Osteoblast (primary cell): ENCODE measurements at places on chromosomes 7 and 10. TPM values are rescaled to one million over a fixed set of nuclear protein-coding genes. Genes with fewer than 3 reads are reported as not detected.

The CALU gene
- 673 and 708 TPM in 2 replicates for total RNA-seq

The KIAA1549 gene
- total RNA-seq = 2.9 and 3.3 TPM in 2 replicates

The SVOPL gene
- total RNA-seq = under 0.01 TPM in 1 of 2 replicates, not detected in the other

The WIPF3 gene
- under 0.01 TPM in 1 of 2 replicates, not detected in the other for total RNA-seq

The ANKRD30A gene
- total RNA-seq = not detected in 2 replicates

The IGF2BP3 gene
- 2.5 and 2.7 TPM in 2 replicates for total RNA-seq

DNA sequence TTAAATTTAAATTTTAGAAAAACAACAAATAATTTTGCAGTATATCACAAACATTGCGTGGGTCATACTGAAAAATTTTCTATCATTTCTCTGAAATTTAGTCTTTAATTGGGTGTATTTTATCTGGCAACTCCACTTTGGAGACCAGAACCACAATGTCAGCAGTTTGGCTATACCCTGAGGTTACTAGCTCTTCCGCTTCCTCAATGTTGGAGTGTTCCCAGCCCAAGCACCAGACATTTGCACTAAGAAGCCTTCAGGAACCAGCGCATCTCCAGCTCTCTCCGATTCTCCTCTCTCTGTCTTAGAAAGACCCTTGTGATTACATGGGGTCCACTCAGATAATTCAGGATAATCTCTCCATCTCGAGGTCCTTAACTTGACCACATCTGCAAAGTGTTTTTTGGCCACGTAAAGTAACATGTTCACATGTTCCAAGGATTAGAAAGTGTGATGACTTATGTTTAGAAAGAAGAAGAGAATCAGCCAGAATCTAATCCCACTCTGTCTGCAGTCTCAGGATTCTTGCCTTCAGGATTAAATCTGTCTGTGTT, 43.1 kb upstream of the ADRB1 start:
- DNase-seq = no peak

- peak; percentile 2 for DNase-seq
Observed at GRCh38 chr10:118101501-118101900, 54.8 kb upstream of the RAB11FIP2 start.

DNA sequence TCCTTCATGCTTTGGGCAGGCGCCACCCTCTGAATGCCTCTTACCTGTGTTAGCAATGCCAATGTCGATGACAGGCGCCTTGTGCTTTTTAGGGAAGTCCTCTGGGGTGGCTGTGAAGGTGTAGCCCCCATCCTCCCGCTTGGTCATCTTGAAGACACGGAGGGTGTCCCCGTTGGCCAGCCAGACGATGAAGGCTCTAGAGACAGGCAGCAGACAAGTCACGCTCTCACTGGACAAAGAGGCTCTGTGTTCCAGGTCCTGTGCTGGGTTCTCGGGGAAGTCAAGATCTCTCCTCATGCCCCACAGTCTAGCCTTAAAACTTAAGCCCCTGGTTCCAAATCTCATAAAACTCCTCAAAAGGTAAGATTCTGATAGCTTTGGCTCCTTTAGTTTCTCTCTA, 5.1 kb downstream of the TBL2 start:
- DNase-seq = no peak

DNA sequence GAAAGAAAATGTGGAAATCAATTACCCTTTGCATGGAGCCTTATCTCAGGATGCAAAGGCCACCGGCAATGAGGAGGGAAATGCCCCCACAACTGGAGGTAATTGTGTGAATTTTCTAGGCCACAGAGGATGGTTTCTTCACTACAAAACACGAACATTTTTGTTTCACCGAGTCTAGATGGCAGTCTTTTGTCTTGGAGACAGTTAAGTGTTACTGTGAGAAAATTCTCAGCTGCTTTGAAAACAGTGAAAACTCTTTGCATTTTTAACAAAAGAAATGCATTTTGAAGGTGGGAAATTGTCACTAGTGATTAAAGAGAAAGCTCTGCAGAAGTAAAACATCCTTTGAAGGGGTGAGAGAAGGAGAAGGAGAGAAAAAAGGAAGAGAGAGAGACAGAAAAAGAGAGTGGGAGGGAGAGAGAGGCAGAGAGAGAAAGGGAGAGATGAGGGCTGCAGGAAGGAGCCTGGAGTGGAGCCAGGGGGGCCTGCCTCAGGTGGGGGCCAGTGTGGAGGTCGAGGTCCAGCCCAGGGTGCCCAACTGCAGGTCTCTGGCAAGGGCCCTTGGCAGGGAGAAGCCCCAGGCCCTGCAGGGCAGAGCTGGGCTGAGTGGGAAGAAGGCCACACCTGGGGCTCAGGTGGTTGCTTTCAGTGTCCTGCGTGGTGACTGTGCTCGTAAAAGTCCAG, 261.4 kb downstream of the ADARB2 start:
- DNase-seq = no peak

- no peak for DNase-seq
Observed at GRCh38 chr10:125985557-125986240, 89.3 kb downstream of the FANK1 start.

DNA sequence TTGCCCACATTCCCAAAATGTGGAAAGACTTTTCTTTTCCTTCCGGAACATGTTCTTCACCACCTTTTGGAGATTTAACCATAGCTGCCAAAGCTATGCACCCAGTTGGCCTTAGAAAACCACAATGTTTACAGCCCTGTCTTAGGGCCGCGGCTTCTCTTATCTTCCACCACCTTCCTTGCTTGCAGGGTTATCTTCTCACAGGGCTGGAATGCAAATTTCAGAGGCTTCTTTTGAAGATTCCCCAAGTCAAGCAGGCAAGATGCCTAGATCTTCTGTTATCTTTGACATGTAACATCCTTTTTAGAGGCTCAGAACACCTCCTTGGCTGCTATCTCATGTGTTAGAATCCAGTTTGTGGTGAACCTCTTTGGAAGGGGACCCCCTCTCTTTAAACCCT, 11.1 kb downstream of the KCTD7 start:
- DNase-seq = no peak

GRCh38 chr7:140697447-140698143, 1.1 kb downstream of the NDUFB2 start:
- DNase-seq = no peak

- DNase-seq = no peak
Observed at GRCh38 chr10:43167498-43167889, 29.2 kb downstream of the CSGALNACT2 start.

DNA sequence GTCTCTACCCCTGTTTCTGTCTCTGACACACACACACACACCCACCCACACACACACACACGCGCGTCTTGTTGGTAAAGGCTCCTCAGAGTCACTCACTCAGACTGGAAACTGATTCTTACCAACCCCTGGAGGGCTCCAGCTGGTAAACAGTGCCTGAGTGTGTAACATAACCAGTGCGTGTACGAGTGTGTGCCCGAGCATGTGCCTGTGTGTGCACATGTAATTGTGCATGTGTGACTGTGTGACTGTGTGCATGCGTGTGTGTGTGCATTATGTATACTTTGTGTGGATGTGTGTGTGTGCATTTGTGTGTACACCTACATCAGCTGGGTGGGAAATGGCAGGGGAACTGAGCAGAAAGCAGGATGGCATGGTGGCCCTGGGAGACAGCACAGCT, 317.1 kb downstream of the WDR37 start:
- no peak for DNase-seq

DNA sequence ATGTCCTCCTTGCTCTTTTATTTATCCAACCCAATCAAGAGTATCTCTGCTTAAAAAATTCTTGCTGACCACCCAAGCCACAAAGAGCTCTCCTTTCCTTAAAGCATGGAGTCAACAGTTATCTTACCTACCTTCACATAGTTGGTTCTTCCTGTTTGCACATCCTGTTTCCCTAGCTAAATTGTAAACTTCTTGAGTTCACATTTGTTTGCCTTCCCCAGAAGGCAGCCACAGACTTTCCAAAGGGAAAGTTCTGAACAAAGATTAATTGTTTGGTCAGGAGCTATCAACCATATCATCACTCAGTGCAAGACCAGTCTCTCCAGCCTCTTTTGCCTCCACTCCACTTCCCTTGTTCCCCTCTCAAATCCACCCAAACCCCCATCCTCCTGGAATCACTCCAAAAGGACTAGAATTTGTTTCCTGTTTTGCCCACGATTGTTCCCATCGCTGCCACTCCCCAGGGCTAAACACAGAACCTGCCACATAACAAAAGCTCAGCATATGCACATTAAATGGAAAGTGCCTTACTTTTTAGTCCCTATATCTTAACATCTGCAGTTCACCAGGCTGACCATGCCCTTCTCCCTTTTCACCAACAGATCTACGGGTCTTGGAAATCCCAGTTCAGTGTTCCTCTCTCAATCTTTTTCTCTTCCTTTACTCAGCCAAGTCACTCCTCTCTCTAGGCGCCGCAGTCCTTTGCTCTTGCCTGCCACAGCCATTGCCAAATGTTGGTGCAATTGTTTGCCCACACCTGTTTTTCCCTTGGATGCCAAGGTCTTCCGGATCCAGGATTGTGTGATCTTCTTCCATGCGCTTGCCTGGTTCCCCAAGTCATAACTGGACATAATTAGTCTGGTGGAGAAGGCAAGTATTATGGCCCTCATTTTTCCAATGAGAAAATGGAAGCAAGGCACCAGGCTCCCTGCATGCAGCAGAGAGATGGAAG, 265.5 kb downstream of the KCNMA1 start:
- DNase-seq = no peak

GRCh38 chr10:66931340-66931948, 5.6 kb downstream of the LRRTM3 start:
- DNase-seq = peak; percentile 21

DNA sequence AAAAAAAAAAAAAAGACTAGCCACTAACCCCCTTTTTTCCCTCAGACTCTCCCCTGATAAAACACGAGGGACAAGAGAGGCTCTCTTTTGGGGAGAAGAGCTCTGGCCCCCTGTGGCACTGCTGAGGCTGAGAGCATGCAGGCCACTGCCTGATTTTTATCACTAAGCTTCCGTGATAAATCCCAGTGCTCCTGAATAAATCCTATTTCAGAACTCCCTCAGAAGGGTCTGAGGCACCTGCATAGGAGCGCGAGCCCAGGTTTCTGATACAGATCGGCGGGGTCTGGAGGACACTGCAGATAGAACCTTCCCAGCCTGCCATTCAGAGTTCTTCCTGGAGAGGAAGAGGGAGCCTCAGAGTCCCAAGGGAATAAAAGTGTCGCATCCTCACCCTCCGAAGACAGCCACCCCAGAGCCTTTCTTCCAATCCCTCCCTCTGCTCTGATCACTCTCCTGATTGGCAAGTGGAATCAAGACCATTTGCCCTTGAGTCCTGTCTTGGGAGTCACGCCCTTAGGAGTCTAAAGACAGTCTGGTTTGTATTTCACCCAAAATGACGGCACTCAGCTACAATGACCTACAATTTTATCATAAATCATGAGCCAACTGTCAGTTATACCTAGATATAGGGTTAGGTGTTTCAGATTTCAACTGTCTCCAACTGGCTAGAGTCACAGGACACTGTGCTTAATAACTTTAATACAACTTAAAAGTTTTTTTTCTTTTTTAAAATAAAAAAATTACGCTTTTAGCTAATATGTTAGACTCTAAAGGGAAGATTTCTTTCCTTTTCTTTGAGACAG, 153.5 kb downstream of the RNF216 start:
- DNase-seq = peak; percentile 17

DNA sequence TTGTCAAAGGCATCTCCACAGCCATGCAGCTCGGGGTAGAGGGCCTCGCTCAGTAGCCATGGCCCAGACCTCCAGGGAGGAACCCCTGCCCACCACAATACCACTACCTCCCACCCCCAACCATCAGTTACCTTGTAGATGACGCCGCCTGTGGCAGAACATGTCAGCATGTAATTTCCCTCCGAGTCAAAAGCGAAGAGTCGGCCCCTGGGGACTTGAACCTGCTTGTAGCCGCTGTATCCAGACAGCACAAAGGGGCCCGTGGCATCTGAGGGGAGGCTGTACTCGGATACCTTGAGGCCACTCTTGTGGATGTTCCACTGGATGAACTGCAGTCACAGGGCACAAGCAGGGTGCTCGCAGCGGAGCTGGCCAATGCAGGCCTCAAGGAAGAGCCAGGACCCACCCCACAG, 16.3 kb upstream of the CYREN start:
- DNase-seq = no peak

GRCh38 chr7:116653204-116653603, 18.8 kb upstream of the MET start:
- no peak for DNase-seq

DNA sequence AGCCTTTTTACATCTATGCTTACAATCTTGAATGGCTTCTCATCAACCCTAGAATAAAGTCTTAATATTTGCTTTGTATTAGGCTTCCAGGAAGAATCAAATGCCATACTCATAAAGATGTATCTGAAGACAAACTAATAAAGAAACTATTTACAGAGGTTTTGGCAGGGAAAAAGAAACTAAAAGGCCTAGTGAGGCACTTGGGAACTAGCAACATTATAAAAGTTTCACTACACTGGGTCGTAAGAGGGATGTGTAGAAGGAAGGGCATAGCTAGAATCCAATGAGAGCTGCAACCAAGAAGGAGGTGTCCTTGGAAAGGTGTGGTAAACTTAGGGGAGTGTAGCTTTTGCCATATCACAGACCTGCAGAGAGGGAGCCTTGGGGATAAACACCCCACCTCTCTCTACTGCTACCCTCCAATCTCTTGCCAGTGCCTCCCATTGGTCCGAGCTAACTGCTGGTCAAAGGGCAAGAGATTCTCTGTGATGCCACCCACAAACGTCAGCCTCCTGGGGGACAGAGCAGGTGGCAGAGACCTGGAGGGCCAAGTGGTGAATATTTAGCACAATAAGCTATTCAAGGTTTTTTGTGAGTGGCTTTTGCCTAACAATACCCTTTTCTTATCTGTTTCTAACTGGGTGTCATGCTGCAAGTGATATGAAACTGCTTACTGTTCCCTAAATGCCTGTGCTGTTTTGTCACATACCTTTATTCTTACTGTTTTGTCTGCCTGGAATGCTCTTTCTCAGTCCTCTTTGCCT, 60.7 kb downstream of the CPED1 start:
- no peak for DNase-seq

DNA sequence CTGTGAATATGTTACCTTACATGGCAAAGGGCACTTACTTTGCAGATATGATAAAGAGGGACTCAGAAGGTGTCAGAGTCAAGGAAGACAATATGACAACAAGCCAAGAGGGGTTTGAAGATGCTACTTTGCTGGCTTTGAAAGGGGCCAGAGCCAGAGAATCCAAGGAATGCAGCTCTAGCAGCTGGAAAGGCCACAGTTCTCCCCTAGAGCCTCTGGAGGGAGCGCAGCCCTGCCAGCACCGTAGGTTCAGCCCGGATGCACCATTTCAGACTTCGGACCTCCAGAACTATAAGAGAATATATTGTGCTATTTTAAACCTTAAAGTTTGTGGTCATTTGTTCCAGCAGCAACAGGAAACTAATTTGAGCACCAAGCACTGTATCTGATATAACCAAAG, 32.9 kb upstream of the WDR11 start:
- DNase-seq = no peak

DNA sequence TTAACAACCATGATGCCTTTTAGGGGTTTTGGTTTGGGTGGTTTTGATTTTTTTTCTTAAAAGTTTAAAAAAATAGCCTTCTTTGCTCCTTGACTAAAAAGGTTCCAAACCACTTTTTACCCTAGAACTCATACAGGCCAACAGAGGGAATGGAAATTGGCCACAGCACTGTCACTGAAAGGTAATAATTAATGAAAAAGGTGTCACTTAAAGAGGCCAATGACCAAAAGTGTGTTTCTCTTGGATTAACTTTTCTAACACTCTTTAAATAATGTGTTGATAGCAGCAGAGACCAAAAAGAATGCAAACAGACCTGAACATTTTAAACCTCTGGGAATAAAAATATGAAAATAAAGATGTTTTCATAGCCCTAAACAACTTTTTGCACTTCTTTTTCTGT, 221.1 kb upstream of the TCF7L2 start:
- DNase-seq = no peak
